Adipose tissue (tissue), 3 donors: ENCODE measurements at places on chromosomes 7 and 10. TPM values are rescaled to one million over a fixed set of nuclear protein-coding genes. Genes with fewer than 3 reads are reported as not detected.

The GJD4 gene
- polyA plus RNA-seq, result not detected

The FAM25G gene
- not detected for polyA plus RNA-seq

The SLC16A9 gene
- polyA plus RNA-seq, result 0.19 TPM

The EPHB6 gene
- 21.4 TPM for polyA plus RNA-seq

The STEAP4 gene
- polyA plus RNA-seq, result 60.6 TPM

The GHRHR gene
- not detected for polyA plus RNA-seq

The UPK3B gene
- 8.7 TPM for polyA plus RNA-seq

The PDK4 gene
- 182 TPM for polyA plus RNA-seq

The SEC24C gene
- polyA plus RNA-seq, result 22.1 TPM

The FKBP9 gene
- polyA plus RNA-seq, result 46.7 TPM

The TUBAL3 gene
- 0.22 TPM for polyA plus RNA-seq

The ADAMTS14 gene
- polyA plus RNA-seq, result 0.07 TPM

The BTBD16 gene
- 0.04 TPM for polyA plus RNA-seq

The SAMD9 gene
- 1.1 TPM for polyA plus RNA-seq

The CCDC3 gene
- 51.9 TPM for polyA plus RNA-seq

The MOGAT3 gene
- polyA plus RNA-seq, result not detected

The VWA2 gene
- polyA plus RNA-seq, result 0.68 TPM

The ZNF680 gene
- 3.2 TPM for polyA plus RNA-seq

The INA gene
- polyA plus RNA-seq, result 1.1 TPM

The SLC29A4 gene
- polyA plus RNA-seq, result 13.3 TPM

The CFAP70 gene
- 3.0 TPM for polyA plus RNA-seq

The PPP1R3A gene
- not detected for polyA plus RNA-seq

The PCGF6 gene
- polyA plus RNA-seq, result 4.5 TPM

The CALHM1 gene
- polyA plus RNA-seq, result not detected

The KCNH2 gene
- polyA plus RNA-seq, result 0.19 TPM

The CTTNBP2 gene
- polyA plus RNA-seq, result 9.2 TPM

The PFKP gene
- 9.8 TPM for polyA plus RNA-seq

The WIPF3 gene
- polyA plus RNA-seq, result 1.1 TPM

The TMEM196 gene
- not detected for polyA plus RNA-seq

The PSD gene
- polyA plus RNA-seq, result 2.7 TPM
